ENCODE measurements at places on chromosomes 11 and 22.

DNA sequence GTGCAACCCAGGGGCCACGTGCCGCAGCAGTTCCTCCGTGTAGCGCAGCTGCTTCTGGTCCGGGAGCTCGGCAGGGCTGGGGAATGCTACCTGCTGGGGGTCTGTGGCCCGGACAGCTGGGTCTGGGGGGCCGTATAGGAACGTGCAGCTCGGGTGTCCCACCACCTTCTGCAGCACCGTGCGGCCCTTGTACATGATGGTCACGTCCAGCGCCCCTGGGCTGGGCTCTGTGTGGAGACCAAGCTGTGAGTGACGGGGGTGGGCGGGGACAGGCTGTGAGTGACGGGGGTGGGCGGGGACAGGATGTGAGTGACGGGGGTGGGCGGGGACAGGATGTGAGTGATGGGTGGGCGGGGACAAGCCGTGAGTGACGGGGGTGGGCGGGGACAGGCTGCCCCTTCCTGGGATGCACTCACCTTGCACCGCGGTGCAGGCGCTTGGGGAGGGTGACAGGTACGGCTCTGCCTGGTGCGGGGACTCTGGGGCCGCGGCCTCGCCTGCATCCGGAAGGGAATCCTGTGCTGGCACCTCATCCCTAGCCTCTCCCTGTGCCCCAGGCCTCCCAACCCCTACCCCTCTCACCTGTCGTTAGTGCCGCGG, 2.3 kb downstream of the IRF7 start:
- DNase-seq = peak; percentile 93

DNA sequence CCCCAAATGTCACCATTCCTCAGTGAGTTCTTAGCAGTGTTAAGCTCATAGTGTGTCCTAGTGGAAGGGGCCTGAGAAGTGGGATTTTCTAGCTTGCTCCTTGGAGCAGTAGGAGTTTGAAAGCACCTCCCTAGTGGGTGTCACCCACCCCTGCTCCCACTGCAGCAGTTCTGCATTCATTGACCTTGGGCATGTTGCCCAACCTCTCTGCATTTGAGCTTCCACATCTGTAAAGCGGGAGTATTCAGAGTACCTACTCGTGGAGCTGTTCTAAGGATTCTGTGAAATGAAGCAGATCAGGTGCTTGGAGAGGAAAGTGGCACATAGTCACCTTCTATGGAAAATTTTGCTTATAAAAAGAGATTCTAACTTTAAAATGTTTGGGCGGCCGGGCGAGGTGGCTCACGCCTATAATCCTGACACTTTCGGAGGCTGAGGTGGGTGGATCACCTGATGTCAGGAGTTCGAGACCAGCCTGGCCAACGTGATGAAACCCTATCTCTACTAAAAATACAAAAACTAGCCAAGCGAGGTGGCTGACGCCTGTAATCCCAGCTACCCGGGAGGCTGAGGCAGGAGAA, 16.9 kb downstream of the LMO2 start:
- DNase-seq = no peak

- DNase-seq = no peak
Observed at GRCh38 chr11:98495016-98495415, 525.7 kb upstream of the CNTN5 start.

DNA sequence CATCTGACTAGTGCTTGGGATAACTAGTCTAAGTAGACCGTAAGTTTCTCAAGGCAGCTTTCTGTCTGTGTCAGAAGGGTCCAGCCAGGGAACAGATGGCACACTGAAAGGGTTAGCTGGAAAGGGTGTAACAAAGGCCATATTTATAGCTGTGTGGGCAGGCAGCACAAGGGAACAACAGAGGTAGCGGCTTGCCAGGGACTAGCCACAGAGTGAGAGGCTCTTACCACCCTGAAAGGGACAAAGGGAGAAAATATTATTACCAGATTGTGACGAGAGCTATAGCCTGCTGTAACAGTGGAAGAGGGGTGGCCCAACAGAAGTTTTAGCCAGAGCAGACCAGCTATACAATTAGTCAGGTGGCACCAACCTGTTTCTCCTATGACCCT, 129.4 kb downstream of the CCDC34 start:
- DNase-seq = no peak

GRCh38 chr11:57562596-57562995, 4.9 kb downstream of the UBE2L6 start:
- no peak for DNase-seq

GRCh38 chr11:124961972-124962609, 8.1 kb downstream of the CCDC15 start:
- peak; percentile 39 for DNase-seq

DNA sequence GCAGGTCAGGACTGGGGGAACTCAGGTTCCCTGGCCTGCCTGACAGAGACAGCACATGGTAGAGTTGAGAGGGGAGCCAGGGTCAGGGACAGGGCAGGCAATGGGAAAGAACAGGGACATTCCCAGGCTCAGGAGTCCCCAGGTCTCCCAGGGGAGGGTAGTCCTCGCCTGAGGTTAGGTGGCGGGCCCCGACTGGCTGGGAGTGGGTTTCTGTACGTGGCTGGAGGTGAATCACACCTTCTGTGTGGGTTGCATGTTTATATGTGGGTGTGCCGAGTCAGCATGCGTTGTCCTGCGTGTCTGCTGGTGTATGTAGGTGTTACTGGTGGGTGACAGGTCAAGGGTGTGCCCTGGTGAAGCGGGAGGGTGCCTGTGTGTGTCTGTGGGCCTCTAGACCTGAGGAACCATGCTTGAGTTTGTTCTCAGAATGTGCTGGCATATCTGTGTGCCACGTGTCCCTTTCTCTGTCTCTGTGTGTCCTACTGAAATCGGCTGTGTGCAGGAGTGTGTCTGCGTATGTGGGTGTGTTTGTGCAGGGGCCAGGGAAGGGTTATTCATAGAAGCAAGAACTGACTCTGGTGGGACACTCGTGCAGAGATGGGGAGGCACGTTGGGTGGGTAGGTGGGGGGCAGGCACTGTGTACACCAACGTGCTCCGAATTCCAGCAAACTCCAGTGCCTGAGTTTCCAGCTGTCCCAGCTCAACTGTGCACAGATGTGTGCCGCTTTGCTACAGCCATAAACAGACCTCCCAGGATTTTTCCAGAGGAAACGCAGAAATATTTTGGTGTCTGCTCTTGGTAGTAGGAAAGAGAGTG, 23.8 kb upstream of the OAF start:
- peak; percentile 32 for DNase-seq

DNA sequence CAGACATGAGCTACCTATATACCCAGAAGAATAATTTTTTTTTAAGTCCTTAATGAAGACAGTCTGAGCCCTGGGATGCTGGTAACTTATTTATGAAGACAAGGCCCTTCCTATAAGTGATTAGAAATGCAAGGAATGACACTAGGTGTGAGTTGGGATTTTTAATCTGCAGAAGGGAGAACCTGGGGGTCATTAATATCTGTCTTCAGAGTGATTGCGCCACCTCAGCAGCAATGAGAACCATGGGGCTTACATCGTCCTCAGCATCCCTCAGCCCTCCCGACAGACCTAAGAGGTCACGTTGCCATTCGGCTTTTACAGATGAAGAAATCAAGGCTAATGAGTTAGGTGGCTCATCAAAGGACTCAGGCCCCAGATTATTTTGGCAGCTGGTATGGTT, 55.6 kb downstream of the MCM5 start:
- DNase-seq = no peak

GRCh38 chr11:44404301-44404700, 94.4 kb upstream of the ALX4 start:
- DNase-seq = no peak

DNA sequence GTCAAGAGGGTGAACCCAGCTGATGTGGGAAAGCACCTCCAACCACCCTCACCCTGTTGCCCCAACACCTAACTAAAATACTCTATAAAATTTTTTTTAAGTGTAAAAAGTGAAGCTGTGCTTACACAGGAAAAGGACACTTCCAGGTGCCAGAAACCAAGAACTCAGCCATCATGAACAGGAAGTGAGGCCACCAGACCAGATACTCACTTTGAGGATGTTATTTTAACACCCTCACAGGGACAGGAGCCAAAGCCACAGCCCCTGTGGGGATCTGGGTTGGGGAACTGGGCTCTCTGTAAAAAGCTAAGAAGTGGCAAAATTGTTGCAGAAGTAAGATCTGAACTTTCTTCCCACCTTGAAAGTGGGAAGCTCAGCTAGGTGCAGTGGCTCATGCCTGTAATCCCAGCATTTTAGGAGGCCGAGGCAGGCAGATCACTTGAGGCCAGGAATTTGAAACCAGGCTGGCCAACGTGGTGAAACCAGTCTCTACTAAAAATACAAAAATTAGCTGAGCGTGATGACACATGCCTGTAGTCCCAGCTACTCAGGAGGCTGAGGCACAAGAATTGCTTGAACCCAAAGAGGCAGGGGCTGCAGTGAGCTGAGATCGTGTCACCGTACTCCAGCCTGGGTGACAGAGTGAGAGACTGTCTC, 3.8 kb downstream of the RSPH14 start:
- DNase-seq = no peak

- no peak for DNase-seq
Observed at GRCh38 chr22:32144496-32145274, 14.4 kb downstream of the C22orf42 start.

DNA sequence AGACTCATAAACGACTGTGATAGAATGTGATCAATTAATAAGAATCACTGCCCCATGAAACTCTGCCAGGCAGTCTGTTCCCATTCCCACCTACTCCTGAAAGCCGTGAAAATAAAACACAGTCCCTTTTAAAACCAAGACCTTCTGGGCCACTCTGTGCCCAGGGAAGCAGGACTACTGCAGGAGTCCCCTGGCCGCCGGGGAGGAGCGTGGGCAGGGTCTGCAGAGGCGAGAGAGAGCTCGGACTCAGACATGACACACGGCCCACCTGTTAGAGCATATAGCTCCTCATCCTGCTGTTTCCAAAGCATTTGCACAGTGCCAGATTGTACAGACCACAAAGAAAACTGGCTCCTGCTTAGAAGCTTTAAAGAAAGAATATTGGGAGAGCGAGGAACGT, 400.5 kb downstream of the SHANK2 start:
- DNase-seq = no peak

GRCh38 chr11:62922189-62922589, 1.0 kb upstream of the CHRM1 start:
- no peak for DNase-seq

GRCh38 chr22:48477031-48477721, 1350.5 kb downstream of the BRD1 start:
- no peak for DNase-seq

DNA sequence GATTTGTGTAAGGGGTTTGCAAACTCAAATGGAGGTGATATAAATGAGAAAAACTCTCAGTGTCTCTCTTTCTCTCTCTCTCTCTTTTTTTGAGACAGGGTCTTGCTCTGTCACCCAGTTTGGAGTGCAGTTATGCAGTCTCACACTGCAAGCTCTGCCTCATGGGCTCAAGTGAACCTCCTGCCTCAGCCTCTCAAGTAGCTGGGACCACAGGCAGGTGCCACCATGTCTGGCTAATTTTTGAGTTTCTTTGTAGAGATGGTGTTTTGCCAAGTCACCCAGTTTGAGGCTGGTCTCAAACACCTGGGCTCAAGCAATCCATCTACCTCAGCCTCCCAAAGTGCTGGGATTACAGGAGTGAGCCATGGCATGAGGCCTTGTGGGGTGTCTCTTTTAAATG, 2.9 kb downstream of the BIRC3 start:
- no peak for DNase-seq

DNA sequence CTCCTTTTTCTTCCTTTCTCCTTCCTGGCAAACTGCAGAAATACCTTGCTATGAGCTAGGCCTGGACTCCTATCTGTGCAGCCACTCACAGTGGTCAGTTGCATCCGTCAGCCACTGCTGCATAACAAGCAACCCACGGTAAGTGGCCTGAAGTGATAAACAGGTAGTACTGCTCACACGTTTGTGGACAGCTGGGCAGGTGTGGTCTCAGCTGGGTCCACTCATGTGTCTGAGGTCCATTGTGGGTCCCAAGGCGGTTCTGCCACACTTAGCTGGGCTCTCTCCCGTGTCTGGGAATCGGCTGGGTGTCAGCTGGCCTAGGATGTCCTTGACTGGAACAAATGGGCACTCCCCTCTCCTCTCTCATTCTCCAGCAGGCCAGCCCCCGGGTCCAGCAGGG, 109.3 kb downstream of the BRD1 start:
- DNase-seq = no peak

- no peak for DNase-seq
Observed at GRCh38 chr11:16778286-16778685, 39.8 kb downstream of the C11orf58 start.

DNA sequence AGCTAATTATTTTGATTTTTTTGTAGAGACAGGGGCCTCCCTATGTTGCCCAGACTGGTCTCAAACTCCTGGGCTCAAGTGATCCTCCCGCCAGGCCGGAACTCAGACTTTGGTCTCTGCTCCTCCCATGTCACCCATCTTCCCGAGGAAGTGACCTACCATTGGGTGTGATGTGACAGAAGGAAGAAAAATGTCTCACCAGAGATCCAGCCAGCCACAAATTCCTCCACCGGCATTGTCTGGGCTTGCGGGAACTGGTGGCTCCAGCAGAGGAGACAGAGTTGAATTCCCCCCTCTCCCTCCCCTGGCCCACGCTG, 772 bp downstream of the SLC25A45 start:
- no peak for DNase-seq

DNA sequence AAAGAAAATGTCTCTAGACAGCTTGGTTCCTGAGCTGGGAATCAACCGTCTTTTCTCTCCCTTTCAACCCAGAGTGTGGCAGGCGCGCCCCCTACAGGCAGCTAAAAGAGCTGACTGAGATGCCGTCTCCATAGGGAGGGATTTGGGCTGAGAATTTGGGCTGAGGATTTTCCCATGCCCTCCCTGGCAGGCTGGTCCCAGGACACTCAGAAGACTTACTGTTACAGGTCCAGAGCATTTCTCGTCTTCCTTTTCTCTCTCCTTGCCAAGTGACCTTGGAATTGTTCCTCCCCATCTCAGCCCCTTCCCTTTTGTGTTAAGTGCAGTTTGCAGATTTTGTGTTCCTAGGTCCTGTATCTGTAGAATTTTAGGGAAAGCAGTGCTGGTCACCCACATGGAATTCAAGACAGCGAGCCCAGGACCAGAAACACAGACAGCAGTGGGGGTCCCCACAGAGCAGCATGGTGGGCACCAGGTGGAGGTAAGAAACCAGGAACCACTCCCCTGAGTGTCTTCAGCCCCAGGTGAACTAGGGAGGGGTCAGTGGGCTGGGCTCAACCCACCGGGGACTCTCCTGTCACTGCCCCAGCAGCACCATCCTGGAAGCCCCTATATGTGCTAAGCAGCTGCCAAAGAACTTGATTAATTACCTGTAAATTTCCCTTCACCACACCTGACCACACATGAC, 9.9 kb upstream of the IGLL5 start:
- peak; percentile 74 for DNase-seq

DNA sequence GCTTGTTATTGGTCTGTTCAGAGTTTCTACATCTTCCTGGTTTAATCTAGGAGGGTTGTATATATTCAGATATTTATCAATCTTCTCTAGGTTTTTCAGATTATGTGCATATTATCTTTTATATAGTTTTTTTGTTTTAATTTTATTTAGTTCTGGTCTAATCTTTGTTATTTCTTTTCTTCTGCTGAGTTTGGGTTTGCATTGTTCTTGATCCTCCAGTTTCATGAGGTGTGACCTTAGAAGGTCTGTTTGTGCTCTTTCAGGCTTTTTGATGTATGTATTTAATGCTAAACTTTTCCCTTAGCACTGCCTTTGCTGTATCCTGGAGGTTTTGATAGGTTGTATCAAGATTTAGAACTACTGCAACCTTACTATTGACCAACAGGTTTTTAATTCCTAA, 117.7 kb downstream of the VPREB1 start:
- no peak for DNase-seq

- peak; percentile 65 for DNase-seq
Observed at GRCh38 chr22:30221121-30221992, 25.2 kb downstream of the LIF start.

- peak; percentile 53 for DNase-seq
Observed at GRCh38 chr11:74726547-74727182, 4.6 kb downstream of the CHRDL2 start.

GRCh38 chr22:17824457-17824856, 50.2 kb upstream of the BID start:
- no peak for DNase-seq
